KBM-7 (cell line): ENCODE measurements at places on chromosomes 5 and 9.

- no peak for DNase-seq
Observed at GRCh38 chr5:83562791-83563557, 91.4 kb downstream of the VCAN start.

DNA sequence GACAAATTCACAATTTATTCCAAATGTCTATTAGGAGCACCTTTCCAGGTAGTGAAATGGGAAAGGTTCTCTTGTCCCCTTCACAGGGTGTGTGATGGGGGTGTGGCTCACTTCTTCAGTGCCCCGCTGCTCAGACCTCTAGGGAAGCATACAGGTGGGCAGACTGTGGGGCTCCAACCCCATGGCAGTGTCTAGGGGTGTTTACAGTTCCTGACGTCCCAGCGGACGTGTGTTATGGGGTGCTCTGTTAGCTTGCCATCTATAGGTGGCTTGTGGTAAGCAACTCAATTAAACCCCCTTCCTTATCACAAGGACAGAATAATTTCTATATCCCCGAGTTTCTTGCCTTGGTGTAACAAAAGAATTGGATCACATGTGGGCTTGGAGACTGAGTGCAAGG lies 67.4 kb upstream of the SPINK5 start:
- no peak for DNase-seq

DNA sequence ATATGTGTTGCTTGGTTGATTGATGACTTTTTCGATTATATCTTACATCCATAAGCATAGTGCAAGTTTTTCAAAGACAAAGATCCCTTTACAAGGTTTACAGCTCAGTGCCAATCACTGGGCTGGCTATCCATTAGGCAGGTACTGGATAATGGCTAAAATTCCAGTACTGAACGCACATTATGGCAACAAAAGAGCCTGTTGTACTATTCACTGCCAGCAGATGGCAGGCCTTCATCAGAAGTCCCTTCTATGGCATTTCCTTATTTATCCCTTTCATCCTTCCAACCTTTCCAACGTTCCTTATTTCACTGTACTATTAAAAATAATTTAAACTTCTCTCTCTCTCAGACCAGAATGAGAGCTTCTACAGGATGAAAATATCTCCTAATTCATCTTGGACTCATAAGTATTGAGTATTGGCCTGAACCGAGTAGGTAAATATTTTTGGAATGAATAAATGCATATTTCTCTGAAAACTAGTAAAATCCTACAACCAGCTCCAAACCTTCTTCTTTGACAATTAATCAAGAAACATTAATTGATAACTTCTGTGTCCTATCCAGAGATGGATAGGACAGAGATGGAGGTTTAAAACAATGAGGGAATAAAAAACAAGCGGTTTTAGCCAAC lies 6.7 kb upstream of the WNT8A start:
- DNase-seq: peak; percentile 64

- no peak for DNase-seq
Observed at GRCh38 chr9:118785456-118785855, 583.8 kb downstream of the BRINP1 start.

DNA sequence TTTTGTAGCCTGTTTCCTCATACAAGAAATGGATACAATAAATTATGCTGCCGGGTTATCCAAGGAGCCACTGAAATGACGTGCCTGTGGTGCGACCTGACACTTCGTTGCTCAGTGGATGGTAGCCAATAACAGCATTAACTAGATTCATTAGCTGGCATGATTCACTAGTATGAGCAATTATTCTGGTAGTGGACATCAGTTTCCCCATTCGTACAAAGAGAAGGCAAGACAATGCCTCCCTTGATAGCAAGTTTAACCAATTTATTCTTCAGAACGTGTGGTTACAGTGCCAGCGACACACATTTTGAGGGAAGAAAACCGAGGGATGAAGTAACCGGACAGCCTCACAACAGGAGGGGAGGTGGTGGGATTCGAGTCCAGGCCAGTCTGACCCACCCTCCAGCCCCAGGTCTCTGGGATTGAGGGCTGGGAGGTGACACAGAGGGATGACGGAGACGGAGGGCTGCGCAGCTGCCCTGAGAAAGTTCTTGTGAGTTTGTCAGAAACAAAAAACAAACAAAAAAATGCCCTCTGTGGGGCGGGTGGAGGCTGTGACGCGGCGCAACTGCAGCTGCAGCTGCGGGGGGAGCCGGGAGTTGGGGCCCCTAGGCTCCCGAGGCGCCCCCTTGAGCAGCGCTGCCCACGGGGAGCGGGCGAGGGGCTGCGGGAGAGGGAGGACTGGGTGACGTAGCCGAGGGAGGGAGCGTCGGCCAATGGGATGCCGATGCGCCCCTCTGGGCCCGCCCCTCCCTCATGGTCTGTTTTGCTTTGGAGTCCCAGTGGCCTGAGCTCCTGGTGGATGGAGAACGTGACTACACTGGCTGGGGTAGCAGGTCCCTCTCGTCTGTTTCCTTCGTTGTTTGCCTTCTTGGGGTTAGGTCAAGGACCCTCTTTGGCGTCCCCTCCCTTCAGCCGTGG lies 10.9 kb downstream of the LHX2 start:
- no peak for DNase-seq

GRCh38 chr5:148898413-148899075 lies 72.1 kb downstream of the ADRB2 start:
- DNase-seq: no peak

GRCh38 chr5:18687429-18687828 lies 1053.2 kb downstream of the TAF11L14 start:
- DNase-seq: no peak
